ENCODE measurements at places on chromosomes 2 and 18.

- DNase-seq: no peak
Observed at GRCh38 chr2:7586898-7587297, 669.7 kb downstream of the RNF144A start.

- DNase-seq: no peak
Observed at GRCh38 chr18:34848695-34849094, 138.6 kb downstream of the DTNA start.

- no peak for DNase-seq
Observed at GRCh38 chr2:127389778-127390435, 2.1 kb upstream of the MAP3K2 start.

DNA sequence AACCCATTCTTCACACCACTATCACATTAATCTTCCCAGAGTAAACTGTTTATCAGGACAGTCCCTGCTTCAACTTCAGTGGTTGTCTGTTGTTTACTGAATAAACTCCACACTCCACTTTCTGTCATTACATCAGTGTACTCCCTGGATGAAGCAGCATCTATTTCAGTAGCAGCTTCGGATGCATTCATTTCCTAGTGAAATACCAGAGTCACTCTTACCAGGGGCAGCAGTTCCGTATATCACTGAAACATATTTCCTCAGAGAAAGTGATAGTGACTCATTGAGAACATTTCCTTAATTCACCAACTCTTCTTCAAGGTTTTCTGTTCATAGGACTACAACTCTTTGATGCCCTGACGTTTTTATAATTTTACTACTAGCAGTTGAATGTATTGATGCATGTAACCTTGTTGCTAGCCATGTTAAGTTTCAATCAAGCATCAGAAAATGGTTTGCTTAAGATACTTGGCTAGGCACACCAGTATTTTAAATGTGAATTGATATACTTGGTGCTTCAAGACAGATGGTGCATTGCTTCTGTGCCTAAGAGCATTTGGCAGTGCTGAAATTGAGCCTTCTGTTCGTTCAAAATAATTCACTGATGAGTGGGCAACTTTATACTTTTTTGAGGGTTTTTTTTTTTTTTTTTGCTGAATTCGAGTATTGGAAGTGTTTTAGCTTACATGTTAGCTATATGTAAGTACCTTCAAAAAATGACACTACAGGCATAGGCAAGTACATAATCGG lies 92.3 kb downstream of the UBE2E3 start:
- no peak for DNase-seq
